Tongue (tissue), 3 donors: ENCODE measurements at places on chromosomes 3 and 15. TPM values are rescaled to one million over a fixed set of nuclear protein-coding genes. Genes with fewer than 3 reads are reported as not detected.
A peak's percentile ranks its signal among the peaks of the same experiment; 100 is the strongest.

DNA sequence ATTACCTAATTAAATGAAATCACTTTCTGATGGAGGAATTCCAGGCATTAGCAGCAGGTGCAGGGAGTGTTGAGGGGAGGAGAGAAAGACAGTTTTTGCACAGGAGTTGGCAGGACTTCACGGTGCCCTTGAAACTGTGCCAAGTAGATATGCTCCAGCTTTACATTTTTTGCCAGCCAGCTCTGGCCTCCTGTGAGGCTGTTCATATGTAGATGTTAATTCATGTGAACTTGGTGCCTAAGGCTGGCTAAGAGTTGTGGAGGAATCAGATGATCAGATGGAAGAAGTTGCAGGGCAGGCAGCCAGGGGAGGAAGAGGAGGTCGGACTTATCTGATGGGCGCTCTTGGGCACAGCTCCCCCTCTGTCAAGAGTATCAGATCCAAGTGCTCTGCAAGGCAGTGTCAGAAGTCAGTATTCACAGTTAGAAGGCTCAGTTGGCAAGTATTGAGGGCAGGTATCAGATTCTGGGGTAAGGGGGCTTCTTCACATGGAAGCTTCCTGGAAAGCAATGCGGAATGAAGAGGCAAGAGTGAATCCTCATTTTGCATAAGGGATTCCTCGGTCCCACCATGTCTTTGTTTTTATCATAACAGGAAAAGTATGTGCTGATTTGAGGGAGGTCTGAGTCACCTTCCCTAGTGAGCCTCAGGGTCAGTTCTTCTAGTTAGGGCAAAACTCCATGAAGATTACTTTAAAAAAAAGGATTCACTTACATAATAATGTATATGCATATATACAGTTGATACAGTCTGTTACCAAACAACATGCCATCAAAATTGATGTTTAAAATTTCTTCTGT lies 172.6 kb upstream of the UMPS start:
- peak; percentile 62 for DNase-seq

GRCh38 chr3:81602781-81603180 lies 158.7 kb downstream of the GBE1 start:
- DNase-seq: no peak

Gene DPP8
- total RNA-seq: 50.0 TPM

- no peak for DNase-seq
Measured at GRCh38 chr3:196694202-196694638, 17.8 kb downstream of the CEP19 start.

Gene ERICH6
- total RNA-seq: not detected

DNA sequence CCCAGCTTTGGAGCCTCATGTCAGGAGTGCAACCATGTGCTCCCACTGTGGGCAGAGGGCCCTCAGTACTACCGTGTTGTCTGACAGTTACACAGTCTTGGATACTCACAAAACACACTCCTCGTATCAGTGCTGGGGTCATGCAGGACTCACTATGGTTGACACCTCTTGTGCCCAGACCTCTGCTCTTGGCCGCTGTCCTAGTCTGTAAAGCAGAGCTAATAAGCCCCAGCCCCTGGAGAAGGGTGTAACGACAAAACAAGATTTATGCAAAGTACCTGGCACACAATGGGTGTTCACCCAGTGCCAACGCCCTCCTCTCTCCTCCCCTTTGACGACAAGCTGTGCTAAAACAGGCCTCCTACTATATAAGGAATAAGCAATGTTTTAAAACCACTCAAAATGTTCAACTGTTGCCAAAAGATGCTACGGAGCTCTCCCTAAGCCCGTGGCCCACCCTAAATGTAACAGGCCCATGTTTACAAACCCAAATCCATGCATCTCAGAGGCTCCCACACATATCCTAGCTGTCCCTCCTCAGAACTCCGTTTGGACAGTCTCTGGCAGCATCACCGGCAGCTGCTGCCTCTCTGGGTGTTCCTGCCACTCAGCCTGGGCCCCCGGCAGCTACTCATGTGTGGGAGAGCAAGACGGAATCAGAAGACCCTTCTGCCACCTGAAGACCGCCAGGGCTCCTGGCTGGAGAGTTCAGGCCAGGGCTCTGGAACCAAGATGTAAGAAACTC lies 65.8 kb downstream of the MRPL46 start:
- peak; percentile 73 for DNase-seq

DNA sequence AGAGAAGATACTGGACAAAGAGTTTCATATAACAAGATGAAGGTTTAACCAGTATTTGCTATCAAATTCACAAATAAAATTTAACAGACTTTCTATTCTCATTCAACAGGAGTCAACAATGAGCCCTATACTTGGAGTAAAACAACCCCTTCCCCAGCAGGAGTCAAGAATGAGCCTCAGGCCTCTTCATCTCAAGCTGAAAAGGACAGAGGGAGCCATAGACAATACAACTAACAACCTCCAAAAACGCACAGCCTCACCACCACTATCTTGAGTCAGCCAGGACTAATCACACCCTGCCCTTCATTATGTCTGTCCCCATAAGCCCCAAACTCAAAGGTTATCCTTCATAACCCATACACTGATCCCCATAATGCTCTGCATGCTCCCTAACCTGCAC lies 36.4 kb downstream of the ETFA start:
- DNase-seq: no peak
